ENCODE measurements at places on chromosomes 11 and 22.

GRCh38 chr11:69444381-69445130 is 36.9 kb upstream of the LINC01488 start:
- no peak for DNase-seq

- peak; percentile 34 for DNase-seq
These were observed 5.5 kb downstream of the TTC28 start for GRCh38 chr22:28674121-28674563.

GRCh38 chr11:72998676-72999075 is 143.4 kb downstream of the FCHSD2 start:
- DNase-seq = no peak

DNA sequence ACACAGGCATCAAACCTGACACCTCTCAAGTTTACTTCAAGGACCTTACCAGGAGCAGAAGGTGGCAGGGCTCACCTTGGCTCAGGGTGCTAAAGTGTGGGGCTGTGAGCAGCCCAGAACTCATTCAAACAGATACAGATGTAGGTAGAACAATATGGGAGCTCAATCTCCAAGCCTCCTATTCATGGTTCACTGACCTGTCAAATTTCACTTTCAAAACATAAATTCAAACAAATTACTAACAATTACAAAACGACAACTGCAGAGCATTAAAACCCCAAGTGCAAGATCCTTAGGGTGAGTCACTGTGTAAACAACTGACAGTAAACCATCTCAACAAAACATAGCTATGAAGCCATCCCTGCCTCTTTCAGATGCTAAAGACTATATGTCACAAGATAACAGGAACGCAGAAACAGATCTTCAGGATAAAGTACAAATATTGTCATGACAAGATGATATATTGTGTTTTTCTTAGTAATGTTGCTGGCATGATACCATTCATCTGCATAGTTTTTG is 303.5 kb upstream of the ANO3 start:
- no peak for DNase-seq

DNA sequence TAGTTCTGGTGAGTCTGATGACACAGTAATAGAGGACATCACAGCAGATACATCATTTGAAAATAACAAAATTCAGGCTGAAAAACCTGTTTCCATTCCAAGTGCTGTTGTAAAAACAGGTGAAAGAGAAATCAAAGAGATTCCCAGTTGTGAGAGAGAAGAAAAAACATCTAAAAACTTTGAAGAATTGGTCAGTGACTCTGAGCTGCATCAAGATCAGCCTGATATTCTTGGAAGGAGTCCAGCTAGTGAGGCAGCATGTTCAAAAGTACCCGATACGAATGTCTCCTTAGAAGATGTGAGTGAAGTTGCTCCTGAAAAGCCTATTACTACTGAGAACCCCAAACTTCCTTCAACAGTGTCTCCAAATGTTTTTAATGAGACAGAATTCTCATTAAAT is 38.7 kb downstream of the RTN3 start:
- no peak for DNase-seq

- no peak for DNase-seq
These were observed 2.0 kb downstream of the LRRC32 start for GRCh38 chr11:76668362-76669155.

DNA sequence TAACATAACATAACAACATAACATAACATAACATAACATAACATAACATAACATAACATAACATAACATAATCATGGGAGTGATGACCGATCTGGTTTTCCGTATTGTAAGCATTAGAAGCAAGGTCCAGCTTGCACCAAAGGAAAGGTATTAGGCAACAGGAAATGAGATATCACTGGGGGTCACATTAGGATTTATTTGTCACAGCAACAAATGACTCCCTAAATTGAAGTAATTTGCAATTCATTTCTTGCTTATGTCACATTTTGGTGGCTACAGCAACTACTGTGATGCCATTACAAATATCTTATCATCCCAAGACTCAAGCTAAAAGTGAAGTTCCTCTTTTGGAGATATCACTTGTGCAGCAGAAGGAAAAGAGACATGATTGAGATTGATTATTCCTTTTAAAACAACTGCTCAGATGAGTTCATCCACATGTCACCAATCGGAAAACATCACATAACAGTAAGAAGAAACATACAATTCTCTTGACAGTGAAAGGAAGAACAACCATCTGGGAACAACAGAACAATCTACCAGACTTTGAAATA is 1331.1 kb upstream of the RAG2 start:
- DNase-seq = no peak

DNA sequence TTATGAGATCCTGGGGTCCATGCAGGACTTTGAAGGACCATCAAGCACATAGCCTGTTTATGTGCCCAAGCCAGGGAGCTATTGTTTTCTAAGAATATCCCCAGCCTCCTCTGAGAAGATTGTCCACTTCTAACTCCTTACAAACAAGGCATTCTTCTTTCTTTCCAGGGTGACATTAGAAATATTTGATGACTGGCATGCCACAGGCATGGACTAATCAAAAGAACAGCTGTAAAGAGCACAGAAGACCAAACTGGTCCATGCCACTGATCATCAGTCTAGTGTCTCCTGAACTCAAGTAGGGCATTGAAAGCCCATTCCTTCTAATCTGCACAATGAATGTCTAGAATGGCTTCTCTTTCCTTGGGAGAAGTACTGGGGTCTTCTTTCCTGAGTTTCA is 24.9 kb upstream of the LMO2 start:
- no peak for DNase-seq

DNA sequence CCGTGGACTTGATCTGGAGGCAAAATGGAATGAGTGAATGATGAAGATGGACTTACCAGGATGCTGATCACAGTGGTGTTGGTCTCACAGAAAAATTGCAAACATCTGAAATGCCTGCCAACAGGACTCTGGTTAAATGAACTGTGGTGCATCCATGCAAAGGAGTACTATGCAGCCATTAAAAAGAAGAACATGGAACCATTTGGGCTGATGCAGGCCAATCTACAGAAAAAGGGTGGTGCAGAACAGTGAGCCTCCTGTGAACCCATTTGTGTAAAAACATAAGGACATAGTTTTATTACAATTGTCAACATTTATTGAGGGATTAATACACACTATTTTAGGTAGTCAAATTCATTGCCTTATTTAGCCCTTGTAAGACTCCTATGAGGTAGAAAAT is 111.9 kb downstream of the MN1 start:
- no peak for DNase-seq

DNA sequence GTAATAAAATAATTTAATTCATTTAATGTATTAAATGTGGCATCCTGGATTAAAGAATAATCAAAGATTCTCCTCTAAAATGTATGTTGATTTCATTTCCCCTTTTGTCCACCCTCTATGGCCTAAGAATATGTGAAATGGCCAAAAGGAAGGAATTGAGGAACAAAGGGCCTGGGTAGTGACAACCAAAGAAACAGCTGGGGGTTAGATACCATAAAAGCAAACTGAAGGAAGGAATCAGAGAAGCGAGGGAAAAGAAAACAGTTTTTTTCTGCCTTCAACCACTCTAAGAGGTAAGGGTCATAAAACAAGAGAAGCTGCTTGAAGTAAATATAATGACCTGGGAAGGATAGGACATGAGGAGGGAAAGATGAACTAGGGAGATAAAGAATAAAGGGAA is 139.3 kb downstream of the FAM76B start:
- no peak for DNase-seq

DNA sequence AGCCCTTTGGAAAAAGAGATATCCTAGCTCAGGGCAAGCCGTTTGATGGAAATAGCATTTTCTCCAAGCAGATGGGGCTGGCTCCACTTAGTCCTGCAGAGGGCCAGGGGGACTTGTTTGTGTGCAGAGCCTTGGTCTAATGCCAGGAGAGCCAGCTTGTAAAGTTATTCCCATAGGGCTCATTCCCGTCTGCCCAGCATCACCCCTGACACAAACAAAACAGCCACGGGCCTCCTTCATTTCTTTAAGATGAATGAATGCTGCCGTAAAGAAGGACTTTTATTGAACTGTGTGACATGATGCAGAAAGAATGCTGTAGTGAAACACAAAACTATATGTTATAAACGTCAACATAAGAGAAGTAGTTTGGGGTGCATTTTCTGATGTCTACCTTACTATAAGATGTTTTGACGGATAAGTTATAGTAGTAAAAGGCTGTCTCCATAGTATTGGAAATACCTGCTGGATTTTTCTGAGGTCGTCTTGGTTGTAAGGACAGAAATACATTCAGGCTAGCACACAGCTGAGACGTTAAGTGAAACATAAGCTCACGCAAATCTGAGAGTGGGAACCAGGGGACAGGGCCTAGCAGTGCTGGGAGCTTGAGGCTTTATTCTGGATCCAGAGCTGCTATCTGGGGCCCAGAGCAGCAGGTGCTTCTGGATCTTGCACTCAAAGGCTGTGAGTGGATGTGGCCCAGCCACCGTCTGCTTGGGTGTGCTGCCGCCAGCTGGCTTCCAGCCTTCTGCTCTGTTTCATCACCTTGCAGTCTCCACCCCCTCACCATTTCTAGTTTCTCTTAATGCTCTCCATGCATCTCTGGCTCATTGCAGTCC is 53.3 kb downstream of the NCAM1 start:
- DNase-seq = no peak

GRCh38 chr11:8043756-8044155 is 37.3 kb upstream of the TUB start:
- no peak for DNase-seq

DNA sequence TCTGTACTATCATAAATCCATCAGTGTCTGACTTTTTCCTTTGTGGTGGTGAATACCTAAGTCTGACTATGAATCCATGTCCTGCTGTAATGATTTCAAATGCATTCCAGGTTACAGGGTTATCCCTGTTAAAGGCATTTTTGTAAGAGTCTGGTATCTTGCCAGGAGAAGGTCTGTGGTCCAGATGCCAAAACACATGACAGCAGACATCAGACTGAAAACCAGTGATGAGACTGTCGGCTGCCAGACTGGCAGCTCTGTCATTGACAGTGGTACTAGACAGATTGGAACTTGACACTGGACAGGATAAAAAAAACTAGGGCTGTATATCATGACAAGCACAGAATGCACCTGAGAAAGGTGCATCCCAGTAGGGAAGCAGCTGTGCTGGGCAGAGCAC is 301.8 kb upstream of the FAT3 start:
- DNase-seq = no peak

DNA sequence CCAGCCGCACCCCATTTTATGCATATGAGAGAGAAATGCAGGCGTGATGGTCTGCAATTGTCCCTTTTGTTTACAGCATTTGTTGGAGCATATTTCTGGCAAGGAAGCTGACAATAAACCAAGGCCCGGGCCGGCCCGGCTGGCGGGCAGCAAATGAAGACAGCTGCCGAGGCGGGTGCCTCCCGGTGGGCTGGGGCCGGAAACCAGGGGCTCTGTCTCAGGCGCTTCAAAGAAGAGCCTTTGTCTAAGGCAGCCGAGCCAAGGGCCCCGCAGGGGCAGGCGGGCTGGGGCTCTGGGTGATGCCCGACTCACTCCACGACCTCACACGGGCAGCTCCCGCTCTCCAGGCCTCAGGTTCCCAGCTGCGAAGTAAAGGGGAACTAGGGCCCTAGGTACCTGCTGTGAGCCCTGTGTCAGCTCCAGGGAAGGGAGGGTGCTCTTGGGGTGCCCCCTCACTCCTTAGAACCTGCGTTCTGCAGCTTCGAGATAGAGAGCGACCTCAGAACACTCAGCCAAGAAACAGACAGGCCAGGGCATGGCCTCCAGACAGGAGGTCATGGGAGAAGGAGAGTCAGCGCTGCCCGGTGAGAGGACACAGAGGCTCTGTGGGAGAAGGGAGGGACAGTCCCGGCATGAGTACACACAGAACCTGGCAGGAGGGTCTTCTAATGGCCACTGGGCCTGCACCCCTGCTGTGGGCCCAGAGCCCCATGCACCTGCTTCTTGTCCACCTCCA is 2.4 kb downstream of the LINC01488 start:
- DNase-seq = no peak

DNA sequence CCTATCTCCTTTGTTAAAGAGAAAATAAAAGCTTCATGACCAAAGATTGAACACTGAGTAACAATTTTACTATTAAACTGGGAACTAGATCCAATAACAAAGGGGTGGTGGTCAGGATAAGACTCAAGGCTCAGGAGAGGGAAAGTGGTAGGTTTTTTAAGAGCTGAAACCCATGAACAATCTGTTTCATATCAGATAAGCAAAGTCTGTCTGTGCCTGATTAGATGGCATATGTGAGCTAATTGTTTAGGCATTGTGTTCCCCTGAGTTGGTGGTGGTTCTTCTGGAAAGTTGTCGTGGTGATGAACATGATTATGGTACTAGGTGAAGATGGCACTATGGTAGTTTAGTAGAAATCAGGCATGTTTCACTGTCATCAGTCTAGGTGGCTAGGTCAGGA is 24.4 kb downstream of the USP47 start:
- no peak for DNase-seq

GRCh38 chr11:92380882-92381281 is 156.3 kb downstream of the FAT3 start:
- DNase-seq = no peak

- no peak for DNase-seq
These were observed 911 bp downstream of the PANX2 start for GRCh38 chr22:50171319-50171964.

- no peak for DNase-seq
These were observed 666.7 kb upstream of the RAG2 start for GRCh38 chr11:37264783-37265182.

DNA sequence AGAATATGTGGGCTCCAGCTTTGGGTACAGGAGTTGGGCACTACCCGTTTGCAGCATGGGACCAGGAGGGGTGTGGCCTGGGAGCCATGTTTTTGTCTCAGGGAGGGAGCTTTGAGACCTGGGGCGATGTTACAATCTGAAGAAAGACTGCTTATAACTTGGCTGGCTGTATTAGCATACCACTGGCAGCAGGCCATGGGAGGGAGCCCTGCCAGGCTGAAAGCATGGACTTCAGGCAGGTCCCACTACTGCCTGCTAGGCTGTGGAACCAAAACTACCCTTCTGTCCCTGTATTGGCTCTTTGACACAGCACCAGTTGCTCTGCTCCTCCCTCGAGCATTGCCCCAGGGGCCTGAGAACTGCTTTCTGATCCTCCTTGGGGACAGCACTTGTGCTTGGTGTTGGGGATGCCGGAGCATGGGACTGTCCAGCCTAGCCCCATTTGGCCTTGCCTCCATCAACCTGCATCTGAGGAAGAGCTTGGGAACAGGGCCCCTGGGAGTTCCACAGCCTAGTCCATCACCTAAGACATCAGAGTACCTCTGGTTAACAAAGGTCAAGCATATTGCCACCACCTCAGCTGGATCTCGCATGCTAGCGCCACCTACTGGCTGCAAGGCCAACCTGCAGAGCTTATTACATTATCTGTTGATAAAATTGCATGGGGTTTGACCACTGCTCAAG is 217.4 kb downstream of the SBF2 start:
- DNase-seq = peak; percentile 4

DNA sequence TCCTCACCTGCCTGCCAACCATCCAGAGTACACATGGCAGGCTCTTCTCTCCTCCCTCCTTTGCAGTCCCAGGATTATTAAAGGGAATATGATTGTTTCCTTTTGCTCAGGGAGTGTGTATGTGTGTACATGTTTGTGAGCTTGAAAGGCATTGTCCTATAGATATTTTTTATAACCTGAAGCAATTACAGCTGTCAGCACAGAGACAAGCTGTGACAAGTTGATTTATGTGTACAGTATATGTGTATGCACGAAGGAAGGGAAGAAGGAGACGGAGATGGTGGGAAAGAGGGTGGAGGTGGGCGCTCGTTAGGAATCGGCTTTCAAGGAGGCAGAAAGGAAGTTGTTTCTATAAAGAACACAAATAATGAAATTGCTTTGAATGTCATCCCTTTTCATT is 537.0 kb downstream of the NTM start:
- no peak for DNase-seq
